ENCODE measurements at places on chromosomes 5 and 9.

DNA sequence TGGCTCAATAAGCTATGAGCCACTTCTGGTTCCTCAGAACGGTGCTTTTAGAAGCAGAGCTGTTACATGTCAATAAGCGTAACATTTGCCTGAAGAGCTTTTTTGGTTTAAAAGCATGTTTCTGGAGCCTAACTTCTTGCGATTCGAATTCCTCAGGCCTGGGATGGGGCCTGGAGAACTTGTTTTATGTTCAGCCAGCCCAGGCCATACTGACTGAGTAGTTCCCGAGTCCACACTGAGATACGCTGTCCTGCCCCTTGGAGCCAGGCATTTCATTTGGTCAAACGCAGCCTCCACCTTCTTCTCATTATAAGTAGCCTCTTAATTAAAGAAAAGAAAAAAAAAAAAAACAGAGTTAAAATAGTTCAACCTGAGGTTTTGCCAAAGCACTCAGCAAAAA is 260.6 kb upstream of the ANKRD55 start:
- no peak for DNase-seq

DNA sequence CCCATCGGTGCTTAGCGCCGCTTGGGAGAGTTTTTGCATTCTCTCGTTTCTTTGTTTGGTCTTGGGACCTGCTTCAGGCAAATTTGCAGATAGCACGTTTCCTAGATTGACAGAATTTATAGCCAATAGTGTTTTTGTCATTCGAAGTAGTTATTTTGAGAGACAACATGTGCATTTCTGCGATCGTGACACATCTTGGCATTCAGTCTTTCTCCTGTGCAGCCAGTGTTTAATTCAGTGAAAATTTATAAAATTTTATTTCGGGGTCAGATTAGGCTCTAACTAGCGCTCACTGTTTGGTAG is 830 bp downstream of the PRRC1 start:
- DNase-seq, result no peak

DNA sequence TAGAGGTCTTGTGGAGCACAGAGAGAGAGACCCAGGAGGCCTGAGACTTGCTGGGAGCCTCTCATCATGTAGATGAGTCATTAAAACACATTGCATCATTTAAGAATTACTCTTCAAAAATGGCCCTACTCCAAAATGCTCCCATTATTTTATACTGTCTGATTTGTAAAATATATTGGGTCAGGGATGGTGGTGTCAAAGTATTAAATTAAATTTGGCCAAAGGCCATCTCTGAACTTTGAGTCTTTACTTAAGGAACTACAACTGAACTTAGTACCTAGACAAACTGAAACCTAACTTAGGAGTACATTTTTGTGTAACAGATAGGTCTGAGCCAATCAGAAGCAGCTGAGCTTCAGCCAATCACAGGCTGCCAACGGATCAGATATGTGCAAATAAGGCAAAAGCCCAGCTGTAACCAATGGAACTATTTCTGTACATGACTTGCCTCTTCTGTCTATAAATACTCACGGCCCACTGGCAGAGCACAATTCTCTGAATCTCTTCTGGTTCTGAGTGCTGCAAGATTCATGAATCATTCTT is 657.2 kb downstream of the TLE1 start:
- DNase-seq, result no peak

DNA sequence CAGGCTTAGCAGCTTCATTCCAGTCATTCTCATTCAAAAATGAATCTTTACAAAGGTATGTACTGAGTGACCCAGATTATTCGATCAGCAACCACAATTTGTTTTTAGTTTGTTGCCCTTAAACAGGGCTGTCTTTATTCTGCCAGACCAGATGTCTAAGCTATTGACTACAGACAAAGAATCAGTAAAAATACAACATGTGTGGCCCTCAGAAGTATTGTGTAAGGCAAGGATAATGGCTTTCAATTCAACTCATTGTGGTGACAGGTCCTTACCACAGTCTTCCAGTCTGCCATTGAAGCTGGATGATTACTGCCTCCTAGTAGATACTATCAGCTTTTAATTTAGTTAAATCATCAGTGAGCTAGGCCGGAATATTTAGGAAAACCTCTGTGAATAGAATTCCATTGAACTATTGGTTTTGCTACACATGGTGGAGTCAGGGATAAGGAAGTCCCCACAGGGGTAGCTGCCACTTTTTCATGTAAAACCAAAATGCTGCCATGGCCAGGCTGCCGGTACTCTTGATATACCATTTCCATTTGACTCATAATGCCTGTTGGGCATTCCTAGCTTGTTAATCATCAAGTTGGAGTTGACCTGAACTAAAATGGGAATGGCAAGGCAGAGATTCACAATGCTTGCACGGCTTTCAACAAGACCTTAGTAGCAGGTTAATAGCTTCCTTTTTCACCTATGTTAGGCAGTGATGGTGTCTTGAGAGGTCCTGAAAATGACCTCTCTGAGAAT is 175.6 kb downstream of the MEF2C start:
- DNase-seq, result no peak

DNA sequence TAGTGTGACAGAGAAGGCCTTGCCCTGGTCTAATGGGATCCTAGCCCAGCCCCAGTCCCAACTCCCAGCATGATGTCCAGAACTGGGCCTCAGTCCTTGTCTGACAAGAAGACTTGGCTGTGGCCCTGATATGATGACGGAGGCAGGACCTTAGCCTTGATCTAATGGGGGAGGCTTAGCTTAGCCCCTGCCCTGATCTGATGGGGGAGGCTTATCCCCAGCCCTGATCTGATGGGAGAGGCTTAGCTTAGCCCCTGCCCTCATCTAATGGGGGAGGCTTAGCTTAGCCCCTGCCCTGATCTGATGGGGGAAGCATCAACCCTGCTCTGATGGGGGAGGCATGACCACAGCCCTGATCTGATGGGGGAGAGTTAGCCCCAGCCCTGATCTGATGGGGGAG is 3.7 kb downstream of the PKN3 start:
- DNase-seq, result no peak

- DNase-seq, result no peak
Measured at GRCh38 chr9:77910194-77910621, 121.4 kb downstream of the GNAQ start.

DNA sequence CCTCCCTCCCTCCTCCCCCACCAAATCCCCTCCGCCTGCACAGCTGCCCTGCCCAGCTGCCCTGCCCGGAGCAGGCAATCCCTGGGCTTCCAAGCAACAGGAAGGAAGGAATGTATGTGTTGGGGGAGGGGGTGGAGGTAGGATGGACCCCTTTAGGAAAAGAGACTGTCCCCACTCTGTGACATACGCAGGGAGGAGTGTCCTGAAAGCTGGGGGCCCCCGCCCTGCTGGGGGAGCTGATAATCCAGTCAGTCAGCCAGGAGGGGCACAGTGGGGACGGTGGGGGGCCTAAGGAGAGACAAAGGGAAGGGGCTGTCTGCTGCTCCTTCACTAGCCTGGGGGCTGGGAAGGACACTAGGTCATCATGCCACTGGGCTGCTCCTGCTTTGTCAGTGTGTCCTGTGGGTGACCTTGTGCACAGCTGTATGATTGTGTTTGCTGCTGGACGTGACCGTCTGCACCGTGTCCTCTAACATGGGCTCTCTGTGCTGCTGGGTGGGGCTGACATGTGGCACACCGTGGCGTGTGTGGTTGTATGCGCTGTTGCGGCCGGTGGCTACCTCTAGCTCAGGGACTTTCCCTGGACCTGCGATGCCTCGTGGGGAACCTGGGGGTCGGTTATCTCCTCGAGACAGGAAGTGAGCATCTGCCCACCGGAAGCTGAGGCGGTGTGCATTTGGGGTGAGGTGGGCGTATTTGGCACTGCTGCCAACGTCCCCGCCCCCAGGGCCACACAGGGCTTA is 3.0 kb downstream of the N4BP3 start:
- peak; percentile 80 for DNase-seq

DNA sequence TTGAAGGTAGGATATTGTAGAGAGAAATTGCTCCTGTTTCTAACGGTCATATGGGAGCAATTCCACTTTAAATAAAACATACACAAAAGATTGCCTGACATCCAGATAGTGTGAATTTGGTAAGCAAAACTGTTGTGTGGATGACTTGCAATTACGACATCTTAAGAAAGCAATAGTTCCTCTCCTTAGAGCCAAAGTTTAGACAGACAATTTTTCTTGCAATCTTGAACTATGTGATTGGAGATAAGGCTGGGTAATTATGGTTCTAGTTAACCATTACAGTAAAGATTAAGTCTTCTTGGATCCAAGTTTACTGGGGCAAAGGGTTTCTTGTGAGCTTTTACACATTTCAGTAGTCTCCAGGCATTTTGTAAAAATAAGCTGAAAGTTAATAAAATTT is 1080.6 kb upstream of the CDH6 start:
- no peak for DNase-seq

GRCh38 chr5:17763301-17763700 is 129.0 kb downstream of the TAF11L14 start:
- no peak for DNase-seq

Data from activated gamma-delta T cell (primary cell).